ENCODE measurements at places on chromosomes 3 and 15.

DNA sequence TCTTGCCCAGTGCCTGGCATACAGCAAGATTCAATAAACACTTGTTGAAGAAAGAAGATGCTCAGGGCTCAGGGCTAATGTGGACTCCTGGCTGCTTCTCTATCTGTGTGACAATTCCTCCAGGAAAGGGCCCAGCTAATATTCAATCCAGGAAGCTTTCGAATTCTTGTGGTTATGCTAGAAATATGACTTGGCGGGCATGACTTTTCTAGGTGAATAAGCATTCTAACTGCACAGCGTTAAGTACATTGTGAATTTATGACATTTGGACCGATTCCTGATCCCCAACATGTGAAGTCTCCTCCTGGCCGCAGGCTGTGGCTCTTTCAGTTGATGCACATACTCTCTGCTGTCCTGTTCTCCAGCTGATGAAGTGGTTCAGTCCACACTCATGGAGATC, 117.0 kb downstream of the IMPG2 start:
- no peak for DNase-seq

DNA sequence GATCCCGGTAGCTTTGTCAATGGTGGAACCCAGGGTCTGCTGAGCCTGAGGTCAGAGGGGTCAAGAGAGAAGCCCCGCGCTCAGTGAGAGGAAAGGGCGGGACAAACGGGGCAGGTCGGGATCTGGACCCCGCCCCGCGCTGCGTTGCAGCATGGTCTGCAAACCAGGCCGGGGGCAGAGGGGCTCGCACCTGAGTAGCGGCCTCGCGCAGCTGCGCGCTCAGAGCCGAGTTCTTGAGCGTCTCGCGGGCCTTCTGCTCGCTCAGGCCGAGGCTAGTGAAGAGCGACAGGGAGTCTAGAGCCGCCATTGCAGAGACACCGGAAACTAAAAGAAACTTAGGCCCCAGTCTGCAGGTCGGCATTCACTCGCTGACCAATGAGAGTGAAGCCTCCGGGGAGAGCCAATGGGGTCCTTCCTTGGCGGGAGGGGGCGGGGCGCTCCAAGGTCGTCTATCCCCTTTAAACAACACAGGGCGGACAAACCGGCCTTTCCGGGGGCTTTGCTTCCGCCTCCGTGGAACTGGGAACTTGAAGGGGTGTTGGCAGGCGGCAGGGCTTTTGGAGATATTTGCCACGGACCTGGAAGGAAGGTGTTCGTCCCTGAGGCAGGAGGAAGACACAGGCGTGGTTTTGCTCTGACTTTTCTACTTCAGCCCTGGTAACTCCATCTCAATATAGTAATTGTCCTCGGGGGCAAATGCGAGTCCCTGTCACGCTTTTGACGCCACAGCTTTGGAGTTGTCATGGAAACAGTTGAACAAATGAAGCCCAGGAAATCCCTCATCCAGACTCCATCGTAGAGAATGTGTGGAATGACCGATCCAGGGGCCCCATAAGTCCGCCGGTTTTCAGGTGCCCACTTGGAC, at the start of gene QARS1:
QARS1 (minus strand) TSS at position 331 of the 865 bp plus-strand sequence; CDS start at position 307, 24 bp downstream.
- DNase-seq: peak; percentile 59

- no peak for DNase-seq
Measured at GRCh38 chr15:68032672-68033071, 21.4 kb upstream of the PIAS1 start.

GRCh38 chr3:81406318-81406717, 355.1 kb downstream of the GBE1 start:
- DNase-seq: peak; percentile 12

DNA sequence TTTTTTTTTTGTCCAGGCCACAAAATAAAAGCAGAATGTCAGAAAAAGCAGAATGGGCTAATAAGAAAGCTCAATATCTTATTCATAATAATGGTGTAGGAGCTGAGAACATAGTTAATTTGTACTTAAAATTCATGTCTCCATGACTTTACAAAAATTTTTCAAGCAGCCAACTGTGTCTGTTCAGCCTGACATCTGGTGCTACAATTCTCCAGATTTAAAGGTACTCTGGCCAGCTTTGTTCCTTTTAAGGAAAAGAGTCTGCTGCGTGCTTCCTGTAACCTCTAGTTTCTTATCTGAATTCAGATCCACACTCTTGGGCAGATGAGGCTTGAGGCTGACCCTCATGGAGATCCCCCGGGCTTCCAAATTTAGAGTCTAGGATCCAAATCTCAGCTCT, 8.7 kb upstream of the RFX7 start:
- no peak for DNase-seq

DNA sequence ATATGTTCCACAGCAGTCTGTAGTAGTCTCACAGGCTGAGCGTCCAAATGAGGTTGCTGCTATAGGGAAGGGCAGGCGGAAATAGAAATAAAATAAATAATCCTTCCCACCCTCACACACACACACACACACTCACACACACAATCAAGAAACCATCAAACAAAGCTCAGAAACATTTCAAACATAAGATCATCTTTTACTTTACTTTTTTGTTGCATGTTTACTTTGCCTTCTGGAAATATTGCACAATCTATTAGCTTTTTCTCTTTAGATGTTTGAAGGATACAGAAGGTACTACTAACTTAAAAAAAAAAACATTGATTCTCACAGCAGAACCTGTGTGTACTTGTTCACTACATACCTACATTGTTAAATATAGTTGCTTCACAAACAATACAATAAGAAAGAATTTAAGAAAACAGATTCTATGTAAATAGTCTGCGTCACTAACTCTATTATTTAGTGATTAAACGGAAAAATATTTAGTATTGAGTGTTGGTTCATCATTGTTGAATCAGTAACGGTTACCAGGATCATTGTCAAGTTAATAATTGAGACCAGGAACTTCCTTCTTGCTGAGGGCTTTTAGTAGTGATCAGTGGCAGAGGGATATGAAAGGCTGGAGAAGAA, 20.5 kb downstream of the ALCAM start:
- peak; percentile 80 for DNase-seq

GRCh38 chr15:86797135-86797534, 717.5 kb downstream of the AGBL1 start:
- no peak for DNase-seq

GRCh38 chr3:175434561-175434960, 575.4 kb downstream of the NAALADL2 start:
- DNase-seq: no peak

DNA sequence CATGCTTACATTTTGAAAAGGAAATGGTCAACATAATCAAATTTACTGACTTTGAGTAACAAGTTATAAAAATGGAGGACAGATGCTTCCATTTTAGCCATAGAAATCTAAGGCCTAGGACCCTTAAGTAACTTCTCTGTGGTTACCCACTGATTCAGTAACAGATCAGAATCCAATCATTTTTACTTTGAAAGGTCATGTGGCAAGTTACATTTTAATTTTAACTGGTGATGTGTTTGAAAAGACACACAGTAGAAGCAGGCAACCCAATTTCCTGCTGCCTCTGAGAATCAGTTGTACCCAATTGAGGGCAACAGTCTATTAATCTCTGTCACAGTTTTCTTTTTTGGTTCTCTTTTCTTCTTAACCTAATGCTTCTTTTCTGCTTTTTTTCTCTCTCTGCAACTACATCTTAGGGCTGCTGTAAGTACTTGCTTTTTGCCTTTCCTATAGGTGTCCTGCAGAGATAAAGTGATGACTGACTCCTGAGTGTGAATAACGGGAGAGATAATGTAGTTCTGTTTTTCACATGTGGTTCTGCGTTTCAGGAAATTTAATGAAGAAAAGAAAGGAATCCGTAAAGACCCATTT, 3.3 kb downstream of the ZWILCH start:
- no peak for DNase-seq

- DNase-seq: no peak
Measured at GRCh38 chr15:52657338-52657737, 21.9 kb downstream of the ATOSA start.

DNA sequence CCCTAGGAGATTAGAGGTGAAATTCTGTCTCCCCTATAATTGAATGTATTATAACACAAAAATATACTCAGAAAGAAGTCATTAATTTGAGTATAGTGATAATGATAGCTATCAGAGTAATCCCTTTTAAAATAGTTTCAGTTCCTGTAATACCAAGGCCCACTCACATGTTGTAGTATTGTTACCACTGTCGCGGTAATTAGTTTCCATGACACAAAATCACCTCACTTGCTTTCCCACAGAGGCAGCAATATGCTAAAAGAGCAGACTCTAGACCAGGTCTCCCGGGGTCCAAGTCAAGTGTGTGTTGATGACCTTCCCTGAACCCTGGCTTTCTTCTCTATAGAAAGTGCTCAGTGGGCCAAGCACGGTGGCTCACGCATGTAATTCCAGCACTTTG, 39.5 kb upstream of the NSMCE3 start:
- DNase-seq: no peak

- peak; percentile 73 for DNase-seq
Measured at GRCh38 chr3:149480326-149481017, 6.0 kb downstream of the TM4SF4 start.

GRCh38 chr3:169552533-169552932, 111.0 kb downstream of the MECOM start:
- no peak for DNase-seq

Measured in DMS153 (cell line).